Left cardiac atrium (tissue), 4 donors: ENCODE measurements at places on chromosomes 11 and 22.

GRCh38 chr22:39374191-39374590, 24.4 kb downstream of the SYNGR1 start:
- no peak for DNase-seq

DNA sequence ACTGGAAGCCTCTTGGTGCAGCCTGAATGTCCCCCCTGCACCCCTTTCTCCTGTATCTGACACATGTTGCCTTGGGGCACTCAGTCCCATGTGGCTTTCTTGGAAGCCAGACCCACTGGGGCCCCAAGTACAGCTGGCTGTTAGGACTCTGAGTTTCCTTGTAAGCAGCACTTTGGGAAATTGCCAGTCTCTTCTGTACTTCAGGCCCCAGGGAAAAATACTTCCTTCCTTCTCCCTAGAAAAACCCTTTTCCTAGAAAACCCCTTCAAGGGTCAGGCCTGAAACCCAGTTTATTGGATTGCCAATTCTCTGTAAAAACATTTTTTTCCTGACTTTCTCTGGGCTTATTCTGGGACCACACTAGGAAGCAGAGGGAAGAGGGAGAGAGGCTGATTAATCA, 360.3 kb downstream of the TENM4 start:
- DNase-seq: no peak

DNA sequence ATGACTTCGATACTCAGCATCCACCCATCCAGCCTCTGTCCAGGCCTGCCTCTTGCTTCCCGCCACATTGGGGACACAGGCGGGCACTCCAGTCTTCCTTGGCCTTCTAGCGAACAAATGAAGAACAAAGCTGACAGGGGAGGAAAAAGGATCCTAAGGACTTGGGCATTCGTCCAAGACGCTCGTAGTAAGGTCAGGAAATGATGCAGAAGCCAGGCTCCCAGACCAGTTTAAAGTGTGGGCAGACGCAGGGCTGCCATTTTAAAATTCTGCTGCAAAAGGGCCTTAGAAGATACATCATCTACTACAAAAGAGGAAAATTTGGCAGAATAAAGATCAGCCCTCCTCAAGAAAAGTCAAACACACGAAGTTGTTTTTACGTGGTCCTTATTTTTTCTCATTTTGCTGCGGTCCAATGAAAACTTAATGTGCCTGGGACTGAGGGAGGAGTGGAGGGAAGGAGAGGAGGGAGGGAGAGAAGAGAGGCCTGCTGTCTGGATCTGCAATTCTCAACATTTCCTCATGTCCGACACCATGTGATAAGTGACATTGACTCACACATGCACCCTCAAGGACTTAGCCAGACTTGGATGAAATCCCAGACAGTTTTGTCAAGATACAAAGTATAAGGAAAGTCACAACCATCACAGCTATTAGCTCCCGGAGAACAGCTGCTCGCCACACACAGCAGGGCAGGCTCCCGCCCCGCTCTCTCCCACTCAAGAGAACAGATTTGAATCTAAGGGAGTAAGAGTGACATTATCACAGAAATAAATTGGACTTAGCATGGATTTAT, 5.7 kb downstream of the DNAL4 start:
- DNase-seq: peak; percentile 58

DNA sequence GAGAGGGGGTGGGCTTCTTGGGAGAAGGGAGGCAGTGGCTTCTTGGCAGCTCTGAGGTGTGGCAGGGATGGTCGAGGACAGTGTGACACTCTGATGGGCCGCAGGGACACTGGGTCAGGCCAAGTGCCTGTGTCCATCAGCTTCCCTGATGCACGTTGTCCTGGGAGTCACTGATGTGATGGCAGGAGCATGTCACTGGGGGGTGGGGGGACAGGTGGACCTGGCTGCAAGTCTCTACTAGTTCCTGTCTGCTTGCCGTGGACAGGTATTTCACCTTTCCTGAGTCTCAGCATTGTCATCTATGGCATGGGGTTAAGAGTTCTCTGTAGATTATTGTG, 592.9 kb downstream of the TBC1D22A start:
- DNase-seq: no peak

- DNase-seq: peak; percentile 63
These were observed 650 bp upstream of the CHID1 start for GRCh38 chr11:911031-911889.

DNA sequence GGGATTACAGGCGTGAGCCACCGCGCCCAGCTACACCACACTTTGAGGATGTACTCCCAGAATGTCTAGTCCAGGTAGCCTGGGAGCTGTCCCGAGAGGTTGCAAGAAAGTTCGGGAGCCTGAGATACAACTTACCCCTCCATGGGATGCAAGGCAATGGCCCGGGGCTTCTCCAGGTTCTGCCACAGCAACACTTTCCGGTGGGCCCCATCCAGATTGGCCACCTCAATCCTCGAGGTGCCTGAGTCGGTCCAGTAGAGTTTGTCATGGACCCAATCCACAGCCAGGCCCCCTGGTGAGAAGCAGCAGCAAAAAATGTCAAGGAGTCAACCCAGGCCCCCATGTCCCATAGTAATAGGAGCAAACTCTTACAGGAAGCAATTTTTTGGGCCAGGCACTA, 25.5 kb downstream of the LRP4 start:
- DNase-seq: no peak

DNA sequence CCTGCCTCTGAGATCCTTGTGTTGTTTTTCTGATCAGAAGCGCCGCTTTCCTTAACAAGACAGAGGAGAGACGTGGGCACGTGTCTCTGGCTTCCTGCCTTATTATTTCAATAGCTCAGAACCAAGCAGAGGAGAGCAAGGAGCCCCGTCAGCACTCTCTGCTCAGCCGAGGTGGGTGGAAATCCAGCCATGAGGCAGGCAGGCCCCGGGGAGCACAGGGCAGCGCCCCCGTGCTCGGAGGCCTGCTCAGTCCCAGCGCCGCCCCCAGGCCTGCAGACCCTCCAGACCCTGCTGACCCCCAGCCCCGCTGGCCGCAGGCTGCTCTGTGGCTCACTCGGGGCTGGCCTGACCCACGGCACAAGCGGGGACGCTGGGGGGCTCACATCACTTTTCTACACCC, 162.8 kb downstream of the BRD1 start:
- DNase-seq: no peak

DNA sequence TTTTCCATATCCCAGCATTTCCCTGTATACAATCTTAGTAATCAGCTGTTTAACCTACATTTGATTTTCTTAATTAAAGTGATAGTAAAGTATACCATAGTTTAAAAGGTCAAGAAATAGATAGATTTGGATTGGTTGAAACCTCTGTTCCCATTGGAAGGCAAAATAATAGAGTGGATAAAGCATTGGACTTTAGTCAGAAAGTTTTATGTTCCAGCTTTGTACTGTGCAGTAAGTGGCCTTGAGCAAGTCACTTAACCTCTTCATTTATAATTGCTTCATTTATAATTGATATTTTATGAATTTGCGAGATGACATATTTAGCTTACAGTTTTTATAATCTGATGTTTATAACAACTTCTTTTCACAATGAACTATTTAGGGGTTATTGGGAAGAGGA, 3.6 kb downstream of the ZFP91 start:
- DNase-seq: no peak

DNA sequence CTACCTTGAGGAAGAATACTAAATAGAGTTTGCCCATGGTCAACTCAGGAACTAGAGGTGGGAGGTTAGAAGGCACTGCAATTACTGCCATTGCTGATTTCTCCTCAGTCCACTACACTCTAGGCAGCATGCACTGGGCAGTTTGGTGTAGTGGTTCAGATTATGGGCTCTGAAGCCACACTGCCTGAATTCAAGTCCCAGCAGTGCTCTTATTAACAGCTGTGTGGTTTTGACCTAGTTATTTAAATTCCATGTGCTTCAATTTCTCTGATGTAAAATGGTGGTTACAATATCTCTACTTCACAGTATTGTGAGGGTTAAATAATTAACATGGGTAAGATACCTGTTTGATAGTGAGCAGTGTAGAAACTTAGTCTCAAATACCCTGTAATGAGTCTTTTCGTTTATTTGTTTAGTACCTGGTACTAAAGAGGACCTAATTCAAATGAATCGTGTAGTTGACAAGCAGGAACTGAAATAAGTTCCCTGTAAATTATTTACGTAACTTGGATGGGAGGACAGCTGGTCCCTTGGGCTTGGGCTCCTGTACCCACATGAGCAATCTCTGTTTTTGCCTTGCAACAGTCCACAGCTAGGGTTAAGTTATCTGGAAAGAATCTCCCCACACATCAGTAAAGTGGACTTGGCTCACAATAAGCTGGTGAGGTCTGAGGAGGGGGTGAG, 17.8 kb downstream of the PRR5L start:
- DNase-seq: no peak

DNA sequence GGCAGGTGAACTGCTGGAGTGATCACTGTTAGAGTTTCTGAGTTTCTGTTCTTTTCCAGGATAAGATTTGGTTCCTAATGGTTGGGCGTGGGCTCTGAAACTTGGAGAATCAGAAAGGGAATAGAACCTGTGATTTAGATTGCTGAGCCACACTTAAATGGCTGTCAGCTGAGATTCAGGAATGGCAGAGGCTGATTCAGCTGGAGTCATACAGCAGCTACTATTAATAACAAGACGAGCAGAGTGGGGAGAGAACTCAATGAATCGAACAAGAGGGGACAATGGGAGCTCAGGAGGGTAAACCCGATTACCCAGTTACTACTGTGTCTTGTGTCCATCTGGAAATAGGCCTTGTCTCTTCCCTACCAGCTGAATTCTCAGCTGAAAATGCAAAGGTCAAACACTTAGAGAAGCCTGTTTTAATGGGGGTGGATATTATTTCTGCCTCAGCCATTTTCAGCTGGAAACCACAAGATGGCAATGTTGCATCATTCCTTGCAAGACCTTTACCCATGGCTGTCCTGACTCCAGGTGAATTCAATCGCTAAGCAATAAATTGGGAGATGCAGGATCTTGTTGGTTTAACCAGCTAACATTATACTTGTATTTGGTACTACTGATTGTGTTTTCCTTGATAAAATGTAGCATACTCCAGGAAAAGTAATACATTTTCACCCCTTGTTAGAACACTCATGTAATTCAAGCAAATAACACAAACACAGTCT, 104.5 kb upstream of the RAG2 start:
- no peak for DNase-seq

- no peak for DNase-seq
These were observed 18.3 kb downstream of the CYTH4 start for GRCh38 chr22:37300551-37301017.

DNA sequence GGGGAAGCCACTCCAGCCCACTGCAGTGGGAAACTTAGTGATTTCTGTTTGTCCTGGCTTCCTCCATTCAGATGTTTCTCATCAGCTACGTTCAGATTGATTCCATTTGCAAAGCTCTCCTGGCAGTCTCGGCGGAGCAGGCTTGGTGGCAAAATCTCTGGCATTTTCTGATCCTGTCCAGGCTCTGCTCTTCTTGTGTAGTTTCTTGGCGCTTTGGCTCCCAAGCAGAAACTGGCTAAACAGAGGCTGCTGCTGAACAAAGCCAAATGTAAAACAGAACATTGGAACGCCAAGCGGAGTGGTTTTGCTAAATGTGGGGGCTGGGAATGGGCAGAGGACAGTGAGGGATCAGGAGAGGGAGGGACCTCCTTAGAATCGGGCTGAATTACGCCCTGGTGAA, 36.7 kb downstream of the ADAMTS8 start:
- DNase-seq: no peak

GRCh38 chr11:114228435-114229411, 67.5 kb upstream of the NNMT start:
- DNase-seq: no peak

DNA sequence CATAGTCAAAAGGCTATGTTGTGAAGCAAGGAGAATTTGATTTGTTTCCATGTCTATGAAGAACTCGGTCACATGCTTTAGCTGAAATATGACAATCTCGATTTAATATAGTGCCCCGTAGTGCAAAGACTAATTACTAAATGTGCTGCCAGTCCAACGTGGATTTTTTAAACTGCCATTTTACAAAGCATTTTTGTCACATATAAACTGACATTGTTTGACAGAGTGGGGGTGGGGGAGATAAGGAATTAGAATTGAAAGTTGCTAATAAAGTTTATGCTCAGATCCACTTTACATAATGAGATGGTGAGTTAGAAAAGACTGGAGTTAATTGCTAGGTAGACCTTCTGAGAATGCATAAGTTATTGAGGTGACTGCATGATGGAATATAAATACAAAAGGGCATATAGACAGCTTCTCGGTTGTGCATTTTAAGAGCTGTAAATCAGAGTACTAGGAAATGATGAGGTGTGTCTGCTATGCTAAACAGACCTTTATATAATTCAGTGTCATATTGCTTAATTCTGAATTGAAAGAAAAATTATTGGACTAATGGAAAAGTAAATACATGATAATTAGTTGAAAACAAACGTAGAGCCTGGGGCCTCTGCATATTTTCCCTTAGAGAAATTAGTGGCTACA, 158.9 kb upstream of the MTNR1B start:
- no peak for DNase-seq

GRCh38 chr11:17161515-17161914, 46.3 kb downstream of the PIK3C2A start:
- DNase-seq: no peak

GRCh38 chr22:38602166-38602565, 32.2 kb upstream of the DMC1 start:
- DNase-seq: no peak

GRCh38 chr11:107592231-107592590, 1.3 kb downstream of the ELMOD1 start:
- no peak for DNase-seq

- DNase-seq: no peak
These were observed 1155.6 kb downstream of the DLG2 start for GRCh38 chr11:84471501-84471900.

- no peak for DNase-seq
These were observed 8.2 kb downstream of the GGT5 start for GRCh38 chr22:24236656-24237055.

GRCh38 chr22:31588970-31589675, 72.9 kb downstream of the PISD start:
- no peak for DNase-seq

- no peak for DNase-seq
These were observed 26.6 kb downstream of the HPS5 start for GRCh38 chr11:18295316-18295715.

- no peak for DNase-seq
These were observed 42.4 kb downstream of the GLYATL2 start for GRCh38 chr11:58801974-58802545.

DNA sequence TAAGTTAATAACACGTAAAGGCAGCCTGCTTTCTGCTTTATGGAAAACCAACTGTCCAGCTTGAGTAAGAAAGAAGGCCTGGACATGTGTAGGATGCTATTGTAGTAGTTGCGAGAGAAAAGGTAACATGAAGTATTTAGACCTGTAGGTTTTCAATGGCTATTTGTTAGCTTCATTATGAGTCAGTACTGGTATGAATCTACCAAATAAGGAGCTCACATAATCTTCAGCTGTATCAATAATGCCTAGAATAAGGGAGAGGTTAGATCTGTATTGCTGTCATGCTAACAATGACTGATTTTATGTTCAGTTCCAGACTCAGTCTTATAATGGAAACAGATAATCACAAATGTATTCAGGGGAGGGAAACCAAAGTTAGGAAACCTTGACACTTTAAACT, 550.3 kb downstream of the CNTN5 start:
- DNase-seq: no peak

GRCh38 chr22:45502215-45503049, at the start of gene FBLN1:
Gene FBLN1 (plus strand): TSS chr22:45502883. CDS start chr22:45502986, 103 bp downstream.
- peak; percentile 54 for DNase-seq

- no peak for DNase-seq
These were observed 16.5 kb downstream of the BLID start for GRCh38 chr11:122099374-122100036.
